ENCODE measurements at places on chromosomes 3 and 15. TPM values are rescaled to one million over a fixed set of nuclear protein-coding genes. Genes with fewer than 3 reads are reported as not detected.

FMN1 gene
- total RNA-seq, result 11.0 TPM

ZIC4 gene
- total RNA-seq, result not detected

GOLGA8S gene
- total RNA-seq, result under 0.01 TPM

C2CD4B gene
- total RNA-seq, result 0.25 TPM

TGM4 gene
- not detected for total RNA-seq

RBPMS2 gene
- total RNA-seq, result under 0.01 TPM

TMPRSS7 gene
- 0.11 TPM for total RNA-seq

PRR23E gene
- total RNA-seq, result not detected

CKMT1B gene
- total RNA-seq, result not detected
